ENCODE measurements at places on chromosomes 4 and X.

DNA sequence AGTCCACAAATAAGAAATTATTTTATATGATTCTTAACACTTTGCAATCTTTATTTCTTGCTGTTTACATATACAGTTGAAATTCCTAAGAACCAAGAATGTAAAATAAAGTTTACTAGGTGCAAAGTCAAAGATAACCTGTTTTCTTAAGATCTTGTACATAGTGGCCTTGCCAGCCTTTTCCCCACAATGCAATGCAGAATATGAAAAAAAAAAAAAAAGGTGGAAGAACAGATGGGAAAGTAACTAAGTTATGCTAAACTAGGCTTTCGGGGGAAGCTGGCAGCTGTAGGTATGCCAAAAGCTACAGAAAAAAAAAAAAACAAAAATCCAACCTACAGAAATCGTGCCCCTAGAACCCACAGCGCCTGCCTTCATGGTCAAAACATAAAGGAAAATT, 1588.4 kb downstream of the STIM2 start:
- DNase-seq = no peak

- DNase-seq = no peak
Observed at GRCh38 chr4:1218634-1219565, 30.0 kb downstream of the CTBP1 start.

GRCh38 chr4:8907596-8908205, 36.1 kb upstream of the HMX1 start:
- no peak for DNase-seq

DNA sequence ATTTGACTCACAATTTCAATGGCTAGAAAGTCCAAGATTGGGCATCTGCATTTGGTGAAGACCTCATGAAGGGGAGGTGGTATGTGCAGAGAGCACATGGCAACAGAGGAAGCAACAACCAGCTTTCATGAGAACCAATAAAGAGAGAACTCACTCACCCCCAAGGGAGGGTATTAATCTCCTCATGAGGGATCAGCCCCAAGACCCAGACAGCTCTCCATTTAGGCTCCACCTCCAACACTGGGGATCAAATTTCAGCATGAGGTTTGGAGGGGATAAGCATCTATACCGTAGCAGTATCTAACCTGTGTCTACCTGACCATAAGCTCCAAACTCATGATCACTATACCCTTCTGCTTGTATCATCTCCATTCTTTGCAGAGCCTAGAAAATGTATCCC, 9.3 kb upstream of the TBC1D19 start:
- DNase-seq = no peak

GRCh38 chr4:2574009-2574408, 37.6 kb downstream of the FAM193A start:
- no peak for DNase-seq

- no peak for DNase-seq
Observed at GRCh38 chr4:8442596-8443358, 2.2 kb downstream of the TRMT44 start.

All from iPS DF 6.9 (cell line).